ENCODE measurements at places on chromosomes 6 and 20.
A peak's percentile ranks its signal among the peaks of the same experiment; 100 is the strongest.

GRCh38 chr6:22726966-22727365 is 157.6 kb downstream of the HDGFL1 start:
- no peak for DNase-seq

- no peak for DNase-seq
Observed at GRCh38 chr6:148593130-148593812, 153.6 kb upstream of the UST start.

GRCh38 chr20:34791289-34792020 is 34.0 kb downstream of the NCOA6 start:
- peak; percentile 12 for DNase-seq

GRCh38 chr6:20965915-20966314 is 431.7 kb downstream of the CDKAL1 start:
- no peak for DNase-seq

DNA sequence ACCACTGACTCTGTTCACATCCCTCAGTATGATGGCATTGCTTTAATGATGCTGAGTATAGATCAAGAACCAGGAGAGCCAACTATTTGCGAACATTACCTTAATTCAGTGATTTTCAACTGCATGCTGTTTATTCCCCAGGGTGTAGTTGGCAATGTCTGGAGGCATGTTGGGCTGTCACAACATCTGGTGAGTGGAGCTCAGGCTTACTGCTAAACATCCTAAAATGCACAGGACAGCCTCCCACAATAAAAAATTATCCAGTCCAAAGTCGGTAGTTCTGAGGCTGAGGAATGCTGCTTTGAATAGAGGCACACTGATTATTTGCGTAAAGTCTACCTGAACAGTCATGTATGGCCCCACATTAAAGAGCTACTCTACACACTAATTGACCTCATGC is 94.8 kb upstream of the OPRM1 start:
- no peak for DNase-seq

GRCh38 chr6:113392551-113393055 is 464.5 kb upstream of the MARCKS start:
- DNase-seq: no peak

- DNase-seq: no peak
Observed at GRCh38 chr6:15485936-15486335, 176.9 kb downstream of the DTNBP1 start.

DNA sequence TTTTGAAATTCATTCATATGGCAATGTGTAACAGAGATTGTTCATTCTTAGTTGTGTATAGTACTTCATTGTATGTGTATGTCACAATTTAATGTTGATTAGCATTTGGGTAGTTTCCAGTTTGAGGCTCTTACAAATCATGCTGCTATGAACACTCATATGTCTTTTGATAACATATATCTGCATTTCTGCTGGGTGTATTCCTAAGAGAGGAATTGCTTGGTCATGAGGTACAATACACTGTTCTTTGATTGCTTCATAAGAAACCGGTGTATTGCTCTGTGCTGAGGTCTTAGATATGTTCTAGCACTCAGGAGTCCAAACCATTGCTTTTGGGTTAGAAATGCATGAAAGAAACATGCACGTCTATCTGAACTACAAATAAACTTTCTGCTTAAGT is 492.9 kb upstream of the JAG1 start:
- no peak for DNase-seq

DNA sequence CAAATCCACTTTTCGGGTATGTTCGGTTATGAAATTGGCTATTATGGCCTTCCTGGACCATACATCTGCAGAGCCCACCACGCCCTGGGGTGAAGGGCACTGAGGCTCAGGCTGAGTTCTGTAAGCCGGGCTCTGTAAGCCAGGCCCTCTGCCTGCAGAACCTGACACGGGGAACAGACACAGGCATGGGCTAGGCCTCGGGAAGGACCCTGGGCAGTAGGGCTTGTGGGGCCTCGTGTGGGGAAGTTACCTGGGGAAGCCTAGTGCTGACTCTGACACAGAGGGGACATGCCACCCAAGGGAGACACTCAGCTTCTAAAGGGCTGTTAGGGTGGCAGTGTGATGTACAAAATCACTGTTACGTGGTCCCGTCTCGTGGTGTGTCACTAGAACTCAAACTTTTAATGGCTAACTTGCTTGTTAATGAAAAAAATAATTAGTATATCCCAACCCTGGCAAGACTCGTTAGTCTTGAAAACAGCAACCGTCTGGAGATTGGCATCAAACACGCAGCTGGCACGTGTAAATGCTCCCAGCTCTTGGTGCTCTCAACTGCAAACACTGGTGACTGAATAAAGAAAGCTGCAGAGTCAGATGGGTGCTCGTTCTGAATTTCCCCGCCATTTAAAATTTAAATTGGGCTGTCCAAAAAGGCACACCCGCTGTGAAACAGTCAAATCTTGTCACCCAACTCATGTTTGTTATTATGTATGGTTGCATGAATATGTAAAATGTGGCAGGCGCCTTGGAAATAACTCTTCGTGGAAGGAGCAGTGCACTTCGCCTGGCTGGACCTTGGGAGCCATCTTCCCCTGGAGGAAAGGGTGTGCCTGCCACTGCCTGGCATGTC is 23.6 kb upstream of the TCFL5 start:
- DNase-seq: no peak

Measured in A172 (cell line).